ENCODE measurements at places on chromosomes 1 and 21.

GRCh38 chr1:224804220-224804619, 125.3 kb upstream of the DNAH14 start:
- DNase-seq = no peak

GRCh38 chr1:22176258-22176657, 33.4 kb upstream of the WNT4 start:
- peak; percentile 15 for DNase-seq

DNA sequence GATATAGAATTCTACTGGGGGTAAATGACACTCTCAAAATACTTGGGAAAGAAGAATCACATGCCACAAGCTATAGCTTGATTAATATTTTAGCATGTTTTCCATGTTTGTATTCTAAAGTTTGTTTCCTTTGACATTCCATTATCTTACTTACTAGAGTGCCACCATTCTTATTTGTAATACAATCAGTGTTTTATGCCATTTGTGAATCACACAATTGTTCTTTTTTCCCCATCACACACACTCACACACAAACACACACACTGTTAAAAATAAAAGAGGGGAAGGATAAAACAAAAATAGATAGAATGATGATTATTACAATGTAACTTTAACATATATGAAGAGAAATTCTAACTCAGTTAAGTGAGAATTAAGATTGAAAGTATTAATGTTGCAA, 16.0 kb upstream of the TEKT2 start:
- no peak for DNase-seq

- no peak for DNase-seq
Measured at GRCh38 chr21:15363921-15364320, 299.1 kb upstream of the NRIP1 start.

DNA sequence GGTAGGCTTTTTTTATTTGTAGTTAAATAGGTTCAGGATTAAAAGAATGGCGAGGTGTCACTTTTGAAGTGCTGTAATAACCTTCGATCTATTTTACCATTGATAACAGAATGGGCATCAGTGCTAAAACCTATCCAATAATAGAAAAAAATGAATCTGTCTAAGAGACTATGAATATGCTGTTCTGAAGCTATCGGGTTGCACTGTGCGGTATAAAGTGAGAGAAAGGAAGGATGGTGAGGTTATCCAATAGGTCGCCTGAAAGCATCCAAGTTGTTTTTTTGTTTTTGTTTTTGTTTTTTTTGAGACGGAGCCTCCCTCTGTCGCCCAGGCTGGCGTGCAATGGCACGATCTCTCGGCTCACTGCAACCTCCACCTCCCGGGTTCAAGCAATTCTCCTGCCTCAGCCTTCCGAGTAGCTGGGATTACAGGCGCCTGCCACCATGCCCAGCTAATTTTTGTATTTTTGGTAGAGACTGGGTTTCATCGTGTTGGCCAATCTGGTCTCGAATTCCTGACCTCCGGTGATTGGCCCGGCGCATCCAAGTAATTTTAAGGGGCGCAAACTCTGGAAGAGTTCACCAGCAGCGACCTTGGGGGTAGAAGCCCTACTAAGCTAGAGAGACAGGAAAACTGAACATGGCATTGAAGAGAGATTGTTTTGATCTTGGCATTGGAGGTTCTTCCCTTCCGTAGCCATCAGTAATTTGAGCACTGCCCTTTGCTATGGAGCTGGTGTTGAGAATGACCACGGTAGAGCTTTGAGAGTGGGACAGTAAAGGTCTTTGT, 8.7 kb upstream of the MDM4 start:
- DNase-seq = no peak

- DNase-seq = no peak
Measured at GRCh38 chr1:201775380-201775779, 53.6 kb upstream of the IPO9 start.

- no peak for DNase-seq
Measured at GRCh38 chr1:214002060-214002459, 14.3 kb downstream of the PROX1 start.

GRCh38 chr1:19852036-19852435, 30.2 kb upstream of the OTUD3 start:
- DNase-seq = no peak

- no peak for DNase-seq
Measured at GRCh38 chr1:64877598-64877997, 88.8 kb downstream of the JAK1 start.

DNA sequence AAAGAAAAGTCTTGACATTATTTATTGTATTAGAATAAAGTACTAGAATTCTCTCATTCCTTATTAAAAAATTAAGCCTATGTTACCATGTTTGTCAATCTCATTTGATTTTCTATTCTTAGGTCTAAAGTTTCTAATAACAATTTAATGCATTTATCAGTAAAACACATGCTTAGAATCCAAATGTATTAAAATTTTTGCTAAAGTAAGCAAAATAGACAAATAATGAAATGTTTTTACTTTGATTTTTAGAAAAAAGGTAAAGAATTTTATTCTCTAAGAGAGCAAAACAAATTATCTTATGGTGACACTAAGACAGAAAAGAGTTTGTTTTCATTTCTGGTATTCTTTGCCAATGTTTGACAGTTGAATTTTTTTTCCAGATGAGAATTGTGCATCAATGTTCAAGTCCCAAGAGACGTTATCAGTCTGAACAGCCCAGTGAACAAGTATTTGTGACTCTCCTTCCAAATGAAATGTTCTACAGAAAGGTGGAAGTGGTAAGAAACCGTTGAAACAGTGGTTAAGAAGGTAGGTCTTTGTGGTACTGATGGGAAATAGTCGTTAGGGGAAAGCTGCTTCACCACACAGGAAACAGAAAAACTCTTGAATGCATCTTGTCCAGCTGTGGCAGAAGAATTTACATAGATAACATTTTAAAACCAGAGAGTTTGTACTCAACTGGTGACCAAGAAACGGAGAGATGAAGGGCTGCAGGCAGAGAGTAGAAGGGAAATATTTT, 402.5 kb downstream of the PTPRC start:
- DNase-seq = no peak

- DNase-seq = no peak
Measured at GRCh38 chr1:108054396-108054795, 89.4 kb upstream of the VAV3 start.

DNA sequence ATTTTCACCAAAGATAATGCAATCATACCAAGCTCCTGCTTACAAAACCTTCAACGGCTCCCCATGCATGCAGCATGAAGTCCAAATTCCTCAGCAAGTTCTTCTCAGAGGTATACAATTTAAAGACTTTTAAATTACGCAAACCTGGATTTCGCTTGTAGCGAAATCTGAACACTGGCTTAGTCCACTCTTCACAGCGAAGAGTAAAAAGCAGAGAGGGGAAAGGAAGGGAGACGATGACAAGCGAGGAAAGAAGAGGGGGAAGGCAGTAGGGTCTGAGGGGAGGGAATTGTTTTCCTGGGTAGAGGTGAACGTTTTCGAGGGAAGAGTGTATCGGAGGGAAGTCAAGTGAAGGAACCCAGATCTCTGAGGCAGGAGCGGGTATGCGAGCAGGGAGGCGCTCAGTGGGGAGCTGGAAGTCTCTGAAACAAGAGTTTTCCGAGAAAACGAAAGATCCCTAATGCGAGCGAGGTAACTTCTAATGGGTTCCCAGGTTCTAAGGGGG, 790 bp downstream of the TESK2 start:
- no peak for DNase-seq

DNA sequence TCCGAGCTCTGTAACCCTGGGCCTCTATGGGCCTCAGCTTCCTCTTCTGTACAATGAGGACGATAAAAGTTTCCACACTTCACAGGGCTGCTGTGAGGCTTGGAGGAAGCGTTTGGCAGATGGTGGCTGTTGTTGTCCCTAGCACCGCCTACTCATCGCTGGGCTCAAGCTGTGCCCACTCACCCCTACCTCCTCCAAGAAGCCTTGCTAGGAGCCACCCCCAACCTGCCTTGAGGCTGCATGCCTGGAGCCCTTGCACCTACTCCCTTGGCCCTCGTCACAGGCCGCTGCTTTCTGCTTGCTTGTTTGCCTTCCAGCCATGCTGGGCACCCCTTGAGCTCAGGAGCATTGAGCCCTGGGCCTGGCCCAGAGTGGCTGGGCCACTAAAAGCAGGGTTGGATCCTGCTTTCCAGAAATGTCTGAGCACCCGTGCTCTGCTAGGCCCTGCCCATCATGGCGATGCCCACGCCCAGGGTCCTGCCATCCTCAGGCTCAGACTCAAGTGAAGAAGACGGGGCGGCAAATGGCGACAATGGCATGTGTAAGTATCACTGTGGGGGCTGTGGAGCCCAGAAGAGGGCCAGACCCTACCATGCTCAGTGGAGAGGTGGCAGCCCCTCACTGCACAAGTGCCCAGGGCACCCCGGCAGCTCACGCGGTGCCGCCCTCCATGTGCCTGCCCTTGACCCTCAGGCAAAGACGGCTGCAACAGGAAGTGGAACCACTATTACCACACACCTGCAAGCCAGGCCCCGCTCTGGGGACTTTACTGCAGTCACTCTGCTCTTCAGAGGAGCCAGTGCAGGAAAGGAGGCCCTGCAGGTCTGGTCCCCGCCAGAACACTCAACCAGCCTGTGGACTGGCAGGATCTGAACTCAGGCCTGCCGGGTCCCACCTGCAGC, 9.5 kb downstream of the SH3BGRL3 start:
- DNase-seq = no peak

DNA sequence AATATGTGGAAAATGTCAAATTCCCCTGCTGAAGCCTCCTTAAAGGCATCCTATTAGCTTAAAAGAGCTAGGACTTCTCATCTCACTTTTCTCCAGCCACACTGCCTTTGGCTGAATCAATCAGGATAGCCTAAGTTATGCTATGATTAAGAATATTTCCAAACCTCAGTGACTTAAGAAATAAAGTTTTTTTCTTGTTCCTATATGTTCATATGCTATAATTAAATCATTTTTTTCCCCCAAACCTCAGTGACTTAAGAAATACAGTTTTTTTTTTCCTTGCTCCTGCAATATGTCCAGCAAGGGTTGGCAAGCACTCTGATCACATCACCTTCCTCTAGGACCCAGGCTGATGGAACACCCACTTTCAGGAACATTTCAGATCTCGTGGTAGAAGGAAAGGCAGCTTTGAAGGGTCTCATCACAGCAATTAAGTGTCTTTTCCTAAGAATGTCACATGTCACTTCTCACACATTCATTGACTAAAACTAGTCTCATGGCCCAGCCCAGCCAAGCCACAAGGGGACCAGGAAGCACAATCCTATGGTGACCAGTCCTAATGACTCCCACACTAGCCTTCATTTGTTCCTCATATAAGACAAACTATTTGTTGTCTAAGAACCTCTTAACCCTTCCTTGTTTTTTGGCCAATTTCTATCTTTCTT, 6.3 kb upstream of the JUN start:
- no peak for DNase-seq

DNA sequence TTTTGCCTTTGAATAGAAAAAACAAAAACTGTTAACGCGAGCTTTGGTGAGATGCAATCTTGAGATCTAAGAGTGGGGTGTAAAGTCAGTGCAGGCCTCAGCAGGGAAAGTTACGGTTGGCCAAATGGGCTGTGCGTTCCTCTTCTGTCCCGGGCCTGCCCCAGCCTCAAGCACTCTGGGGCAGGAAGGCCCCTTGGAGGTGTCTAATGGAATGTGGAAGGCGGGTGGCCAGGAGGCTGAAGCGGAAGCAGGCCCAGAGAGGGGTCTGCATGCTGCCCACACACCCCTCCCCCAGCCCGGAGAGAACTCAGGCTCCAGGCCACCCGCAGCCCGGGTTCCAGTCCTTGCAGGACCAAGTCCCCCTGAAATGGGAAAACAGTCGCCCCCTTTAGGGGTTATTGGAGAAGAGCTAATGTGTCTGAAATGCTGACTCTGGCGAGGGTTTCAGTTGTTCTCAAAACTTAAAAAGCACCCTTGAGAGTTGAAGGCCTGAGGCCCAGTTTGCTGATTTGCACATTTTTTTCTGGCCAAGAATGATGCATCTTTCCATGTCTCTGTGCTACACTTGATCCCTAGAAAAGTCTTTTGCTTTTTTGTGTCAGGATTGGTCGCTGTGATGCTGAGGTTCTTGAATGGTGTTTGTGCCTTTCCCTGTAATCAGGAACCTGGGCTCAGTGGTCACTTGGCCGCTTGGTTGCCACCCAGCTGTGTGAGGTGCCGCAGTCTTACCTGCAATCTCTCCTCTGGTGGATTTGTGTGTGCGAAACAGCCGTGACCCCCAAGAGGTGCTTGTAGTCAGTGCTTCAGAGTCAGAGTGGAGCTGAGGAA, 2.0 kb downstream of the COL18A1 start:
- no peak for DNase-seq

DNA sequence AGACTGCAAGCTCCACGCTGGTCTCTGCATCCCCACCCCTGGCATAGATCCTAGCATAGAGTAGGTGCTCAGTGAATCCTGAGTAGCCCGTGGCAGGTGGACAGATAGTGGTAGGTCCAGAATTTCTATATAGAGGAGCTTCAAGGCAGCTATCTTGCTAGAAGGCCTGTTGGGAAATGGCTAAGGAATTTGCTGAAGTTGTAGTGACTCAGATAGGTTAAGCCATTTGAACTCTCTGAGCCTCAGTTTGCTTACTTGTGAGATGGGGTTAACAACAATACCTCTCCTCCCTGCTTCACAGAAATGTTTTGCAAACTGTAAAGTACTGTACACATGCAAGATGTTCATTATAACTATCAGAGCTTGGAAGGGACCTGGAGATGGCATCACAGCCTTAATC, 23.4 kb upstream of the EPHB2 start:
- DNase-seq = no peak

- peak; percentile 13 for DNase-seq
Measured at GRCh38 chr1:207336559-207337467, 15.3 kb downstream of the CD55 start.

DNA sequence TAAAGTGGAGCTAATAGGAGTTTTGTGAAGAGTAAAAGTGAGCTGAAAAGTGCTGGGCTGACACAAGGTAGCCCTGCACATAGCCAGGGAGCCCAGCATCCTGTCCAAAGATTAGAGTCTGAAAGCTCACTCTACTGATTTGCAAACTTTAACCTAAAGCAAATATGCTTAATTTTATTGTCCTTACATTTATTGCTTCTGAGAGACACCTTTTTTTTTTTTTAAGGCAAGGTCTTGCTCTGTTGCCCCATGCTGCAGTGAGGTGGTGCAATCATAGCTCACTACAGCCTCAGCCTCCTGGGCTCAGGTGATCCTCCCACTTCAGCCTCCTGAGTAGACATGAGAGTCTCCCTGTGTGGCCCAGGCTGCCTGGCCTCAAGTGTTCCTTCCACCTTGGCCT, 16.5 kb downstream of the MGST3 start:
- no peak for DNase-seq

DNA sequence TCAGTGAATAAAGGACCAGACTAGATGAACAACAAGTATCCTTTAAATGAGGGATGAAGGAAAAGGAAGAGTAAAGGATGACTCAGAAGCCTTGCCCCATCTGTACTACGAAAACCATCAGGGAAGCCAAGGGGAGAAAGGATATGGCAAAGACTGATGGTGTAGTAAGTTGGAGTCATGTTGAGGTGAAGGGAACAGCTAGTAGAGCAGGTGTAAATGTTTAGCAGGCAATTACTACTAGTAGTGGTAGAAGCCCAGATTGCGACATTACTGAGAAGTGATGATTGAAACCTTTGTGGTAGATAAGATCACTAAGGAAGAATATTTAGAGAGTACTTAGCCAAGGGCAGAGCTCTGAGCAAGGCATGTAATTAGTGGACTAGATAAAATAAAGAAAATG, 84.0 kb downstream of the PHTF1 start:
- no peak for DNase-seq

GRCh38 chr1:109760581-109761226, 3.0 kb downstream of the EPS8L3 start:
- no peak for DNase-seq

- no peak for DNase-seq
Measured at GRCh38 chr1:74652711-74653139, 20.9 kb downstream of the ERICH3 start.

GRCh38 chr1:19680644-19681043, 16.0 kb downstream of the HTR6 start:
- no peak for DNase-seq

Measured in stimulated activated CD4-positive, alpha-beta T cell treated with anti-CD3 and anti-CD28 coated beads, Interleukin-2, amount 100 ng/mL, for 48 hours (primary cell).